Fibroblast of skin of left biceps (primary cell): ENCODE measurements at places on chromosomes 13 and 19.

GRCh38 chr19:38740932-38741331, 3.3 kb downstream of the CAPN12 start:
- DNase-seq, result no peak

DNA sequence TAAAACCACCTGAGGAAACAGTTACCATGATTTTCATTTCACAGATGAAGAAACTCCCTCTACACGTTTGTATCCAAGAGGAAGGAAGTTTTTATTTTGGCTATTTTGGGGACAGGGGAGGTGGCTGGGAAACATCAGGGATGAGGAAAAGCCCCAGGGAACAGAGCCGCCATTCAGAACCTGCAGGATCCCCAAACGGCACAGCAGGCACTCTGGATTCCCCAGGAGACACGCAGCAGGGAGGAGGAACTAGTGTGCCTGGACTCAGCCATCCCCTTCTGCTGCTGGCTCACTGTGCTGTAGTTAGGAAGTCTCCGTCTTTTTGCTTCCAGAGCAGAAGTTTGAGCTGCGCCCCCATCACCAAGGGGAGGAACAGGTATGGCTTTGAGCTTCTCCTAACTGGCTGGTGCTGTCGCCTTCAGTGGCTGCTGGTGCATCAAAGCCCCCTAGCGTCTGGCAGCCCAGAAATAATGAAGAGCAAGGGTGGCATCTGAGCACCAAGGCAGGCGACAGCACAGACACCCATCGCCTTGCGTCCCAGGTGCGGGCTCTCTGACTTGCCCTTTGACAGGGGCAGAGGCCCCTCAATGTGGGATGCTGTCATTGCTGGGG, 4.2 kb downstream of the NAPA start:
- DNase-seq, result no peak

GRCh38 chr19:34603003-34603402, 74.0 kb downstream of the SCGB2B2 start:
- DNase-seq, result no peak

GRCh38 chr13:45696610-45697226, 5.4 kb upstream of the CBY2 start:
- DNase-seq, result no peak

- DNase-seq, result no peak
Measured at GRCh38 chr13:97385854-97386253, 48.1 kb upstream of the RAP2A start.

GRCh38 chr13:113635048-113635420, 23.0 kb downstream of the ATP4B start:
- no peak for DNase-seq

GRCh38 chr13:83450591-83450990, 431.7 kb downstream of the SLITRK1 start:
- no peak for DNase-seq

- DNase-seq, result no peak
Measured at GRCh38 chr13:45951724-45952123, 100.2 kb upstream of the SIAH3 start.

- no peak for DNase-seq
Measured at GRCh38 chr13:94120878-94121277, 358.6 kb downstream of the DCT start.

DNA sequence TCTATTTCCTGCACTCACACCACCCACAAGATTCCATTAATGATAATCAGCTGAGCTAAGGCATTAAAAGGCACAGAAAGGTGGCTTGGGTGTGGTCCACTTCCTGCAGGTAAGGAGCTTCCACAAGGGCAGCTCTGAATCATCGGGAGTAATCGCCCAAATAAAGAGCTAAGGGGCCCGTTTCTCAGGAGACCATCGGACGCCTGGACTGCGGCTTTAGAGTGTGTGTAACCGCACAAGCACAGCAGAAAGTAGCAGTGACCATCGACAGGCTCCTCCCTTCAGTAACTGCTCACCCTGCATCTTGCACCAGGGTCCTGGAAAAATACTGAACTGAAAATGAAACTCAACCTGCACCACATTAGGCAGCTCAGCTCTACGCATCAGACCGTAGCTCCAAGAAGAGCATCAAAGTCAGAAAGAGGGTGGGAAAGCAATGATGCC, 6.0 kb downstream of the STK24 start:
- DNase-seq, result no peak

- no peak for DNase-seq
Measured at GRCh38 chr19:401866-402511, 7.0 kb downstream of the C2CD4C start.

DNA sequence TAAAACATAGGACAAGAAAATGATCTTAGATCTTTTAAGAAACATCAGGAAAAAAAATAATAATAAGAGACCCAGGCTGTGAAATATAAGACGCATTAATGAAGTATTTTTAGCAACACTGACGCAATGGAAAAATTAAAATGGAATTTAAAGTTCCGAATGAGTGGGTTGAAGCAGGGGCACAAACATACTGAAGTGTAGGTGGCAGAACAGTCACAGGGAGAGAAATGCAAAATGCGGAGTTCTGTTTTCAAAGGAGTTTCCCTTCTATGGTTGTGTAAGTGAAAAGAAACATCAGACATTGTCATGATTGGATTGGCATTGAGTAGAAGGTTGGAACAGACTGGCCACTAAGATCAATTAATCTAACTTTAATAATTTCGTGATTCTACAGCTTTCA, 159.8 kb downstream of the CYSLTR2 start:
- DNase-seq, result no peak

- DNase-seq, result no peak
Measured at GRCh38 chr19:7590256-7590655, 5.4 kb upstream of the CAMSAP3 start.

GRCh38 chr19:28855216-28855615, 357.7 kb downstream of the UQCRFS1 start:
- no peak for DNase-seq
